ENCODE measurements at places on chromosomes 11 and 22.

DNA sequence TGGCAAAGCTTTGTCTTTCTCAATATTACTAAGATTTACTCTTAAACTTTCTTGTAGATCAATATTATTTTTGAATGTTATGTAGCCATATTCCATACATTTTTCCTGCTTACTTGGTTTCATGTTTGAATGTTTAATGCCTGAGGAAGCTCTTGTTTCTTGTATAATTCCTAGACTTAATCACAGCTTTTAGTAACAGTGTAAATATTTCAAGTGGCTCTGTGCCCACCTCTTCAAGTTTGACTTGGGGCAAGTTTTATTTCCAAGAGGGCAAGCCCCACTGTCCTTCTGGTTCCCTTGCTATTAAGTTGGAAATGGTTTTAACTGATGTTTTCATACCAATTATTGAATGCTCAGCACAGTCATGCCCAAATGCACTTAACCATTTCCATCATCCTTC lies 1004.1 kb downstream of the OPCML start:
- DNase-seq, result no peak

DNA sequence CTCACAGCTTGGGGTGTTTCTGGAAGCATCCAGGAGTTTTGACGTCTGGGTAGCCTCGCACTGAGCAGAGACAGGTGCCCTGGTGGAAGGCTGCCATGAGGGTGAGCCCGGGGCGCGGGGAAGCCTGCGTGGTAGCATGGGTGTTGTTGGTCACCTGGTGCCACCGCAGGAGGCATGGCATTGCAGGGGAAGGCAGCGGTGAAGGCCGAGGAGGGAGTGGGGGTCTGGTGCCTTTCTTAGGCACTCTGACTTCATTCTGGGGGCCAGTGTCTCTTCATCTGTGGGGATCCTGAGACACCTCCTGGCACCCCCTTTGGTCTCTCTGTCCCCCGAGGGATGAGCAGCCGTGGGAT lies 271.2 kb downstream of the TBC1D22A start:
- DNase-seq, result no peak

GRCh38 chr22:26977741-26978376 lies 320.5 kb downstream of the MIAT start:
- no peak for DNase-seq

DNA sequence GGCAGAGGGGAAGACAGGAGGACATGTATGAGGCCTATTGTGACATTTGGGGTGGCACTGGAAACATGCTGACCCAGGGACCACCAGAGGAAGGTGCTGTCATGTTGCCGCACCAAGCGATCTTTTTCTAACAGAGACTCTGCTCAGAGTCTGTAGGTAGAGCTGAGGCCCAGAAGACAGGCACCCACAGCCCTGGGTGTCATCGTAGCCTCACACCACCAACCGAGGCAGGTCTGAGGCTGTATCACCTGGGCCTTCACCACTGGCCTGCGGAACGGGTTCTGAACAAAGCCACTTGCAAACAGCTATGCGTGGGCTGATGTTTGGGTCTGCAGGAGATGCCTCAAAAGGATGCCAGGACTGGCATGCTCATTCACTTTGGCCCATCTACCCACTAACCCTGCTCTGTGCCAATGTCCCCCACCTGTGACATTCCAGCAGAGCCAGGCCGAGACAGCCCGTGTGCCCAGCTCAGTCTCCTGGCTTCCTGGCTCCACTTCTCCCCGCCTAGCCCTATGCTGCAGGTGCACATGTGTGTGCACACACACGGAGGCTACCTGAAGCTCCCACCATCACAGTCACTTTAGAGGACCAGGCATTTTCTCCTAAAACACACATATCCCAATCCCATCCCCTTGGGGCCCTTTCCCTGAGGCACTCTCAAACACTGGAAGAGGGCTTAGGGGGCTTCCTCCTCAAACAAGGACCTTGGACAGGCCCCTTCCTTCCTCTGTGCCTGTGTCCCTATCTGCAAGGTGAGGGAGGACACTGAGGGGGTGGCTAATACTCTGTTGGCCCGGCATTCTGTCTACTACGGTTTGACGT lies 3.6 kb downstream of the TRIM29 start:
- DNase-seq, result no peak

DNA sequence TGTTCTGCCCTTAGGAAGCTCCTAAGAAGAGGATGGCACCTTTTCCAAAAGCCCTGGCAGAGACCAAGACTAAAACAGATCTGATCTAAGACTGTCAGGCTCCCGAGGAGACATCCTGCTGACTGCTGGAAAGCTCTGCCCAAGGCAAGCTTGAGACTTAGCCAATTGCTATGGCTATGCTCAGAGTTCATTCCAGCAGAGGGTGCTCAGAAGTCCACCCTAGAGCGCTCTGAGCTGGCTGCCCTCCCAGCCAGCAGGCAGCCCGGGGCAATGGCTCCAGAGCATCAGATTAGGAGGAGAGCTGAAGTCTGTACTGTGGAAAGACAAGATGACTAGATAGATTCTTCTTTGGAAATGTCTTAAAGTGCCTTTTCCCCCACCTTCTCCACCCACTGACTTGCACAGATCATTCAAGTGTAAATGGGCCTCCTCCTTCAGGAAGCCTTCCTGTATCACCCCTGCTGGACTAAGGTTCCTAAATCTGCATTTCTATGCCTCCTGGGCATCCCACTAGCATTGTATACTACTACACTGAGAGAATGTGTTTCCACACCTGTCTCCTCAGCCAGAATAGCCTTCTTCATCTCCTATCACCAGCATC lies 23.4 kb downstream of the LRRC55 start:
- DNase-seq, result no peak

DNA sequence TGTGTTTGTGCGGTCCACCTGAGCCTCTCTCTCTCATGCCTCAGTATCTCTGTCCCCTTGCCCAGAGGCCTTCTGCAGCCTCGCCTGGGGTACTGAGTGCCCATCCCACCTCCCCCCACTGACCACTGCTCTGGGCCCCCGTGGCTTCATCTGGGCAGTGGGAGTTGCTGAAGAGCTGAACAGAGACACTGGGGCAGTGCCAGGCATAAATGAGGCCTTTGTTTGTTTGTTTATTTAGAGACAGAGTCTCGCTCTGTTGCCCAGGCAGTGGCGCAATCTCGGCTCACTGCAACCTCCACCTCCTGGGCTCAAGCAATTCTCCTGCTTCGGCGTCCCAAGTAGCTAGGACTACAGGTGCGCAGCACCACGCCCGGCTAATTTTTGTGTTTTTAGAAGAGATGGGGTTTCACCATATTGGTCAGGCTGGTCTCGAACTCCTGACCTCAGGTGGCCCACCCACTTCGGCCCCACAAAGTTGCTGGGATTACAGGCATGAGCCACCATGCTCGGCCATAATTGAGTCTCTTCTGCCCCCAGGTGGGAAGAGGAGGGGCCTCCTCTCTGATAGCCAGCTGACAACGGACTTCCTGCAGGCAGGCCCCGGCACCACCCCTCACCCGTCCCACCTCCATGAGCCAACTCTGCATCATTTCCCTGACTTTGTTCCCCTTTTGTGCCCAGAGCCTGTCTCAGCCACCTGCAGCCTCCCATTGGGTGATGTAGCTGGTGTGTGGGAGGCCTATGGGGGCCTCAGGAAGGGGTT lies 9.3 kb downstream of the CRYBB3 start:
- DNase-seq, result no peak

DNA sequence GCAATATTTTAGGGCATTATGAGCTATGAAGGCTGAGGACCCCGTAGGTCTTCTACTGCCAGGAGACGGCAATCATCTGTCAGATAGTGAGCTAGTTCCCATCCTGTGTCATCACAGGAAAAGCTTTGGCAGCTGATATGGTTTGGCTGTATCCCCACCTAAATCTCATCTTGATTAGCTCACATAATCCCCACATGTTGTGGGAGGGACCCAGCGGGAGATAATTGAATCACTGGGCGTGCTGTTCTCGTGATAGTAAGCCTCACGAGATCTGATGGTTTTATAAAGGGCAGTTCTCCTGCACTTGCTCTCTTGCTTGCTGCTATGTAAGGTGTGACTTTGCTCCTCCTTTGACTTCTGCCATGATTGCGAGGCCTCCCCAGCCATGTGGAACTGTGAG lies 18.1 kb downstream of the CSRP3 start:
- no peak for DNase-seq

DNA sequence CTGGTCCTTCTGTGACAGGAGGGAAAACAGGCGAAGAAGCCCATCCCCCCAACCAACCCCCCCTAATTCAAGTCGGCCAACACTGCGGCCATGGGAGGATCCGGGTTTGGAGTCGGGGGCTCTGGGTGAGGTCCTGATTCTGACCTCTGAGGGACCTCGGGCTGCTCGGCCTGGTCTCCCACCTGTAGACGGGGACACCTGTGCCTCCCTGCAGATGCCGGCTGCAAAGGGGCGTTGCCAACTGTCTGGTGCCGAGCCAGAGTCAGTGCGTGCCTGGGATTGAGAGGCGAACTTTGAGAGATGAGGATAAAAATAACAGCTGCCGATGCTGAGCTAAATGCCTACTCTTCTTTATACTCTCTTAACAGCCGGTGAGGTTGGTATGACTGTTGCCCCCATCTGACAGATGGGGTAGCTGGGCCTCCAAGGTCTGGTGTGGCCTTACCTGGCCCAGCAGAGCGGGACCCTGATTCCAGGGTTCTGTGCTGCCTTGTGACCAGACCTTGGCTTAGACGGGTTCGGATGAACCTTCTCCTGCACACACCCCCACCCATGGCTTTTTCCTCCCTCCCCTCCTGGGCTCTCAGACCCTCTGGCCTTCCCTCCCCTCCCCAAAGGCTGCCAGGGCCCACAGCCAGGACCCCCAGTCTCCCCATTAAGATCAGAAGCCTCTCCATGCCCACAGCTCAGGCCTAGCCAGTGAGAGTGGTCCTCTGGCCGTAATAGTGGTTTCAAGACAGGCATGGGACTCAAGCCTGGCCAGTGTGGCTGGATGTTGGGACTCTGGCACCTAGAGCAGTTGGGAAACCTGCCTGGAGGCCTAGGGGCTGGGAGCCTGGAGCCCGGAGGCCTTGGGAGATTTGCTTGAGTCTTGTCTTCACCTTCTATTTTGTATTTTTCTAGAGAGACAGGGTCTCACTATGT lies 41.7 kb downstream of the KCNJ4 start:
- DNase-seq, result no peak

DNA sequence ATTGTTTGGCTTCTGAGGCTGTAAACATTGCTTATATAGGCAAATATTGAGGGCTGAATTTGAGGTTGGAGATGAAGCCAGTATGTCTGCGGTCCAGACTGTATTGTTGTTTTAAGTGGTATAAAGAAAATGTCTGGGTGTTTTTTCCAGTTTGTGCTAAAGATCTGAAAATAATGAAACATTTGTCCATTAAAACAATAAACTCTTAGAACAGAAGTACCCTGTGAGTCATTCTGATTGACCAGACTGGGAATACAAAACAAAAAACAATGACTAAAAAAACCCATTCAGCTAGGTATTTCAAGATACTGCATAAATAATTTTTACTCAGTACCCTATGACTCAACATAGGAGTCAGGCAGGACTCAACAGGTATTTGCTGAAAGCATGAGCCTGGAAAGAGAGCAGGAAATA lies 20.4 kb downstream of the ALKBH8 start:
- no peak for DNase-seq

DNA sequence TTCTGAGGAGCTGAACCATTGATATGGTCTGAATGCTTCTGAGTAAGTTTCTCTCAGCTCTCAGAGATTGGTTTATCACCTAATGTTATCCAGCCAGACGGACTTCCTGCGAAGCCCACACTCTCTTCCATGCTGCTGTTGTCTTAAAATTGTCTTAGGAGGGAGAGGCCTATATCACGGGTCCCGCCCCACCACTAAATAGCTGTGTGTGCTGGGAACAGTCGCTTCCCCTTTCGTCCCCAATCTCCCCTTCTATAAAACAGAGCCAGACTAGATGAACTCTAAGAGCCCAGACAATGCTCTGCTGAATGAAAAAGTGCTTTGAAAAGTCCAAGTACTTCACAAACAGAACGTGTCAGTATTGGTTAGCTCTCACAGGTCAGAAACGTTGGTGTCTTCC lies 81.4 kb upstream of the AKIP1 start:
- no peak for DNase-seq

DNA sequence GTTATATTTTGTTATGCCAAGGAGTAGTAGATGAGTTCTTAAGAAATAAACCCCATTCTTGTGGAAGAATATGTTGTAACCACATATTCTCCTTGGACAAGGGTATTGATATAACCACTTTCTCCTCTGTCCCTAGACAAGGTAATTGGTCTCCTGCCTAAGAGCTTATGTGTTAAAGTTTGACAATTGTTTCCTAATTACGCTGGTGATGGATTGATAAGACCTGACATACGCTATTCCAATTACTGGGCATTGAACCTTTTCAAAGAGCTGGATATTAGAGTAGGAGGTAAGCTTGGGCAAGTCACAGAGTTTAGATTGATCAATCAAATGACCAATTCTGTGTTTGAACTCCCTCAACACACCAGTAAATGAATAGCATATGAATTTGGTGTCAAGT lies 88.9 kb downstream of the RAB38 start:
- DNase-seq, result no peak

GRCh38 chr11:16321148-16321547 lies 35.2 kb downstream of the SOX6 start:
- DNase-seq, result no peak

DNA sequence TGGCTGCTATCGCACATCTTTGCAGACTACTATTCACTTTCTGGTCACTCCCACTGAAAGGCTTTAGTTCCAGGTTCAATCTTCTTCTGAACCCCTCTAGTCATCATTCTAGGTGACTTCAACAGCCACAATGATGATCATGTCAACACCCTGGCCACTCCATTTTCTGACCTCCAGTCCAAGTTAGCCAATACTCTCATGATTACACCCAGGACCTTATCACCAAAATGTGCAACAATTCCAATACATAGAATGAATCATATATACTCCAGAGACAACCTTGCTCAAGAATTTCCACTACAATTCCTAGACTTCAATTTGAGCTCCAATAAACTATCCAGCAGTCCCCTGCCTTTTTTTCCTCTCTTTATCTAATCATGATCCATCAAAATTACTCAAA lies 70.7 kb downstream of the PAK1 start:
- no peak for DNase-seq

GRCh38 chr11:43555816-43556611 lies 124.5 kb upstream of the HSD17B12 start:
- DNase-seq, result no peak

GRCh38 chr11:28615542-28615941 lies 507.4 kb downstream of the METTL15 start:
- DNase-seq, result no peak

GRCh38 chr11:72805216-72805615 lies 9.0 kb upstream of the ATG16L2 start:
- DNase-seq, result no peak

- DNase-seq, result no peak
Observed at GRCh38 chr11:106242718-106243415, 165.4 kb downstream of the AASDHPPT start.

DNA sequence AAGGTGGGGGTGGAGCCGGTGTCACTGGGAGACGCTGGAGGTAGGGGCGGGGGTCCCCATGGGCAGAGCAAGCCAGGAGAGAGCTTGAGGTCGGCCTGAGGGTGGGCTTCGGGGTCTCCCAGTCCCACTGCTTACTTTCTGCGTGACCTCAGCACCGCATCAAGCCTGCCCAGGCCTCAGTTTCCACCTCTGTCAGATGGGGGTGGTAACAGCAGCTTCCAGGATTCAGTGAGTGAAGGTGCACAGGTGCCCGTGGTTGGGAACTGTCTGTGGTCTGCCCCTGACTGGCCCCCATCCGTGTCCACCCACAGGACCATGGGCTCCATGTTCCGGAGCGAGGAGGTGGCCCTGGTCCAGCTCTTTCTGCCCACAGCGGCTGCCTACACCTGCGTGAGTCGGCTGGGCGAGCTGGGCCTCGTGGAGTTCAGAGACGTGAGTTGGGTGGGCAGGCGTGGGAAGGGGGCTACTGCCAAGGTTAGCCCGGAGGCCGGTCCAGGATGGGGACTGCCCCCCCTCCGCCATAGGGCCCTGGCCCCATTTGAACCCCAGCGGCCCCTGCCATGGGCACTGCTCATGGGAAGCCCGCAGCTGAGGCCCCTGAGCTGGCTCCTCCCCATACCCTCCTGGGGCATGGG lies 2.2 kb downstream of the TCIRG1 start:
- DNase-seq, result no peak
